Uterus (tissue), 4 donors: ENCODE measurements at places on chromosomes 6 and 20. TPM values are rescaled to one million over a fixed set of nuclear protein-coding genes. Genes with fewer than 3 reads are reported as not detected.

- no peaks in the 10 kb centered on the region for H3K27me3 ChIP-seq
- no peaks in the 10 kb centered on the region for H3K4me1 ChIP-seq
- DNase-seq = no peak
- no peaks in the 10 kb centered on the region for H3K36me3 ChIP-seq
- H3K27ac ChIP-seq = no peak overlapping the region
- H3K4me3 ChIP-seq = no peak overlapping the region
Observed at GRCh38 chr6:155628306-155628705, 172.7 kb upstream of the NOX3 start.

GRCh38 chr20:13294522-13294921 lies 73.4 kb downstream of the ISM1 start:
- H3K27ac ChIP-seq = no peak overlapping the region
- no peaks in the 10 kb centered on the region for H3K36me3 ChIP-seq
- H3K27me3 ChIP-seq = no peaks in the 10 kb centered on the region
- H3K4me1 ChIP-seq = no peaks in the 10 kb centered on the region

DNA sequence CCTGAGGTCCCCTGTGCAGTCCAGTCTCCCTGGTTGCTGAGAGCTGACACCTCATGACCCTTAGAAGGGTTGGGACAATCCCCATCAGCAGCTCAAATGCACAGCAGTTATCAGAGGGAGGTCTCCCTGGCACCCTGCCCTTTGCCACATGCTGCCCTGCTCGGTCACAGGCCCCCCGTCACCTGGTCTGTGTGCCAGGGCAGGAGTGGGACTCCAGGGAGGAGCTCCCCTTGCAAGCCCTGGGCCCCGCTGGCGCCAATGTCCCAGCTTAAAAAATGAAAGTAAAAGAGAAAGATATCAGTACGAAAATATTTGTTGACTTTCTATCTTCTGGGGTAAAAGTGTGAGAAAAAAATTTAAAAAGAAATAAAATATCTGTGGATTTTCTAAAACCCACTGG lies 68.1 kb upstream of the SLC22A16 start:
- no peaks in the 10 kb centered on the region for H3K27me3 ChIP-seq
- no peaks in the 10 kb centered on the region for H3K4me1 ChIP-seq
- no peak overlapping the region for H3K27ac ChIP-seq
- H3K36me3 ChIP-seq = no peaks in the 10 kb centered on the region
- DNase-seq = no peak
- H3K4me3 ChIP-seq = no peak overlapping the region

GRCh38 chr6:98845211-98846020 lies 11.0 kb downstream of the POU3F2 start:
- H3K4me3 ChIP-seq = peak overlapping the region; percentile 22
- peaks cover 7% of the 10 kb centered on the region for H3K4me1 ChIP-seq
- H3K27me3 ChIP-seq = peaks cover 72% of the 10 kb centered on the region
- DNase-seq = peak; percentile 66
- no peak overlapping the region for H3K27ac ChIP-seq

SLC24A3 gene
- total RNA-seq = 12.9 TPM

C6orf89 gene
- 67.9 TPM for total RNA-seq

VGLL2 gene
- total RNA-seq = not detected
